ENCODE measurements at places on chromosomes 5 and 9. TPM values are rescaled to one million over a fixed set of nuclear protein-coding genes. Genes with fewer than 3 reads are reported as not detected.

DNA sequence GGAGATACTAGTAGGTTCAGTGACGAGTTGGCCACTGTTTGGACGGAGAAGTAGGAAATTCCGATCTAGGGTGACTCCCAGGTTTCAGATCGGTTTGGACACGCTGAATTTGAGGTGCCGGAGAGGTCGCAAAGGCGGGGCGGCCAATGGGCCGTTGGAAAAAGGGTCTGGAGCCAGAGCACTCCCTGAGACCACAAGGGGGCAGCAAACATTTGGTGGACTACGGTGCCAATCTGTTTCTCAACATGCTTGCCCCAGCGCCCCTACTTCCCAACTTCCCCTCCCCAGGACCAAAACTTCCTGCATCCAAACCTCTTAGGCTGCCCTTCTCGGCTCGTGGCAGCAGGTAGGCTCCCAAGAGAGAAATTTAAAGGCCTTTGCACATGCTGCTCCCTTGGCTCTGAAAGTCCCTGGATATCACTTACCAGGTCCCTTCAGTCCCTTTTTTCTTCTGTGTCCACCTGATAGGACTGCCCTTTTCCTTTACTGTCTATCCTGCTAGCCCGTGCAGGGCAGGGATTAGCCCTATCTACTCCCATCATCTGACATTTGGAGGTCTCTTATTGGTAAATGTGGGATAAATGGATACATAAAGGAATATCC lies 992 bp upstream of the RPP25L start:
- peaks cover 23% of the 10 kb centered on the region for H3K4me1 ChIP-seq
- peak overlapping the region; percentile 79 for H3K4me3 ChIP-seq
- peak overlapping the region; percentile 84 for H3K27ac ChIP-seq

GRCh38 chr9:7273575-7273974 lies 515.8 kb downstream of the KDM4C start:
- H3K4me1 ChIP-seq, result no peaks in the 10 kb centered on the region
- peak; percentile 63 for DNase-seq
- no peak overlapping the region for H3K27ac ChIP-seq
- no peaks in the 10 kb centered on the region for H3K36me3 ChIP-seq
- no peak overlapping the region for H3K4me3 ChIP-seq

- DNase-seq, result no peak
- no peaks in the 10 kb centered on the region for H3K4me1 ChIP-seq
- no peak overlapping the region for H3K4me3 ChIP-seq
- no peaks in the 10 kb centered on the region for H3K27me3 ChIP-seq
- H3K27ac ChIP-seq, result no peak overlapping the region
- H3K36me3 ChIP-seq, result no peaks in the 10 kb centered on the region
Measured at GRCh38 chr5:148910686-148911361, 84.4 kb downstream of the ADRB2 start.

DNA sequence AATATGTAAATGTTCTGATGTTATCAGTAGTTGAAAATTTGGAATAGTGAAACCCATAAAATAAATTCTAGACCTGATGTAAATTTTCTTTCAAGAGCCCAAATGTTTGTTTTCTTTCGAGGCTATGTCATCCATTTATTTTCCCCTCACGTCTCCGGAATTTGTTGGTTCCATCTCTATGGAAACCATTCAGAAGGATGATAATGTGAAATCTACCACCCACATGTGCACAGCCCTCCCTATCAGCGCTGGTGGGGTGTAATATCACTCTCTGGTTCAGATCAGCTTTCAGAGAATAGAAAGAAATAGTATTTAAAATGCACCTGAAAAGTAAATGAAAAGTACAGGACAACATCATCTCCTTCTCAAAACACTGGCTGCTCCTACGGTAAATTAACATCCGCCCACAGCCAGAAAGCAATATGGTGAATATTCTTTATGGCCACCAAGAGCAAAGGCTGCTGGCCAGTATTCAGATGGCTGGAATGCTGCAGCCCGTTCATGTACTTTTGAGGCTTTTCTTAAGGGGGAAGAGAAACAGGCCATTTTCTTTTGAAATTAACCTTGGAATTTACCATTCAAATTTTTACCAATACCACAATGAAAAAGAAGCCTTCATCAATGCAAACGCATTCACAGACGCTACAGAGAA lies 28.5 kb downstream of the GLDC start:
- DNase-seq, result no peak
- no peaks in the 10 kb centered on the region for H3K36me3 ChIP-seq
- no peak overlapping the region for H3K4me3 ChIP-seq
- H3K27ac ChIP-seq, result no peak overlapping the region

GRCh38 chr9:114371973-114372917 lies 15.5 kb downstream of the AKNA start:
- H3K4me3 ChIP-seq, result no peak overlapping the region
- H3K36me3 ChIP-seq, result peaks cover 44% of the 10 kb centered on the region
- H3K27me3 ChIP-seq, result no peaks in the 10 kb centered on the region
- peaks cover 36% of the 10 kb centered on the region for H3K4me1 ChIP-seq
- DNase-seq, result peak; percentile 49

The EFNA5 gene
- 3.7 TPM for total RNA-seq

GRCh38 chr9:1922026-1922425 lies 93.1 kb upstream of the SMARCA2 start:
- no peaks in the 10 kb centered on the region for H3K36me3 ChIP-seq
- peaks cover 3% of the 10 kb centered on the region for H3K4me1 ChIP-seq

The CPLANE1 gene
- total RNA-seq, result 23.8 TPM

- H3K27ac ChIP-seq, result no peak overlapping the region
- peaks cover 3% of the 10 kb centered on the region for H3K36me3 ChIP-seq
Measured at GRCh38 chr5:9207817-9208418, 338.0 kb downstream of the SEMA5A start.

The SEMA5A gene
- 26.5 TPM for total RNA-seq

- H3K4me1 ChIP-seq, result peaks cover 15% of the 10 kb centered on the region
- no peak overlapping the region for H3K4me3 ChIP-seq
- no peak overlapping the region for H3K27ac ChIP-seq
Measured at GRCh38 chr5:42495914-42496313, 72.7 kb downstream of the GHR start.

The FOXD4 gene
- 0.58 TPM for total RNA-seq

DNA sequence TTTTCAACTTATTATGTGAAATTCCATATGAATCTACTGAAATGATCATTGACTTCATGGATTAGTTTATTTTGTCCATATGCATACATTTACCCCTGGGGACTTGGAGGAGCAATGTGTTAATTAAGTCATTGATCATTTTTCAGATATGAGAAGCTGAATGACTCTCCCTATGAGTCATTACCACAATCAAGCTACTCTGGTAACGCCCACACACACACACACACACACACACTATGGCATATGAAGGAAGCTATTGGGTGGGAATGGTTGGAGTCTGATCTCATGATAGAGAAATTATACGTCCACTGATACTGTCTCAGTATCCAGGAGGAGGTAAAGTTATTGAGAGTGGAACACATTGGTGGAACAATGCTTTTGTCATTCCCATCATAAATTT lies 528.9 kb downstream of the AGTPBP1 start:
- H3K27me3 ChIP-seq, result no peaks in the 10 kb centered on the region
- DNase-seq, result no peak
- no peak overlapping the region for H3K27ac ChIP-seq
- no peaks in the 10 kb centered on the region for H3K4me1 ChIP-seq
- H3K4me3 ChIP-seq, result no peak overlapping the region

The C5orf34 gene
- 4.5 TPM for total RNA-seq

The SHOC1 gene
- not detected for total RNA-seq

GRCh38 chr9:121237916-121238315 lies 30.0 kb upstream of the GSN start:
- peaks cover 3% of the 10 kb centered on the region for H3K4me1 ChIP-seq
- no peaks in the 10 kb centered on the region for H3K36me3 ChIP-seq
- DNase-seq, result no peak
- no peak overlapping the region for H3K27ac ChIP-seq
- no peak overlapping the region for H3K4me3 ChIP-seq
